GM23248 (cell line): ENCODE measurements at places on chromosomes 11 and 22. TPM values are rescaled to one million over a fixed set of nuclear protein-coding genes. Genes with fewer than 3 reads are reported as not detected.

Gene USP2
- not detected in 2 replicates for total RNA-seq

Gene GP1BB
- 7.1 and 10.2 TPM in 2 replicates for total RNA-seq

Gene SLC6A5
- not detected in 2 replicates for total RNA-seq

Gene RAB36
- total RNA-seq: 3.5 and 5.8 TPM in 2 replicates

Gene KCNK7
- total RNA-seq: not detected in 2 replicates

Gene ZNRF3
- total RNA-seq: 1.8 and 3.9 TPM in 2 replicates

Gene TALDO1
- total RNA-seq: 185 and 216 TPM in 2 replicates

Gene OR2AG1
- total RNA-seq: not detected in 2 replicates

Gene P2RX6
- 1.6 TPM in 2 replicates for total RNA-seq

Gene PRR14L
- 7.6 and 34.1 TPM in 2 replicates for total RNA-seq

Gene NEFH
- 0.51 and 0.65 TPM in 2 replicates for total RNA-seq

Gene PRDM11
- 2.3 and 3.7 TPM in 2 replicates for total RNA-seq

Gene YAP1
- total RNA-seq: 118 and 136 TPM in 2 replicates

- peak; percentile 17 for DNase-seq
These were observed 4.4 kb downstream of the ABCG4 start for GRCh38 chr11:119153049-119153818.

DNA sequence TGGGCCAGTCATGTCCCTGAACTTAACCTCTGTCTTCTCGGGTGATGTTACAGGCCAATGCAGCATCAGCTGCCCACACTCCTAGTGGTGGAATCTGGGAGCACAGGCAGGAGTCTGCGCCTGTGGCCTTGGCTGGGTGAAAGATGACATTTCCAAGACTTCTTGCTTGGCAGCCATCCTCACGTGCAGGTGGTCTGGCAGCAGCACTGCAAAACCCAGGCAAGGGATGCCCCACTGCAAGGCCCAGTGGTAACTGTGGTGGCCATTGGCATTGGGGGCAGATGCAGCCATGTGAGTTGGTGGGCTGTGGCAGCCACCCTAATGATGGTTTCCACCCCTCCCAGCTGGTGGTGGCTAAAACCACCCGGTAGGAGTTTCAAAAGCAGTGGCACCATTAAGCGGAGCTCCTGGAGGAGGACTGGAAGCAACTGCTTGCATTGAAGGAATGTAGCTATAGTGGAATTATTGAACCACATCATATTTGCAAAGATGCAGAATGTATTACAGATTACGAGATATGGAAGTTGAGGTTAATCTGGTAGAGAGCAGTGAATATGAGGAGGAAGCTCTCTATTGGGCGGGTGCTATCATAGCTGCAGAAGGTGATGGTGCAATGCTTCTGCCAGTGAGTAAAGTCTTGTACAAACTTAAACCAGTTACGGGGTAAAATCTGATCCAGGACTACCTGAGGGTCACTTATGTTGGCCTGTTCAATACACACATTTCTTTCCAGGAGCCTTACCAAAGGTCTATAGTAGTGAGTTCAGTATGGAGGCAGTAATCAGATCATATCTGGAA, 120.7 kb upstream of the TOP3B start:
- peak; percentile 26 for DNase-seq

DNA sequence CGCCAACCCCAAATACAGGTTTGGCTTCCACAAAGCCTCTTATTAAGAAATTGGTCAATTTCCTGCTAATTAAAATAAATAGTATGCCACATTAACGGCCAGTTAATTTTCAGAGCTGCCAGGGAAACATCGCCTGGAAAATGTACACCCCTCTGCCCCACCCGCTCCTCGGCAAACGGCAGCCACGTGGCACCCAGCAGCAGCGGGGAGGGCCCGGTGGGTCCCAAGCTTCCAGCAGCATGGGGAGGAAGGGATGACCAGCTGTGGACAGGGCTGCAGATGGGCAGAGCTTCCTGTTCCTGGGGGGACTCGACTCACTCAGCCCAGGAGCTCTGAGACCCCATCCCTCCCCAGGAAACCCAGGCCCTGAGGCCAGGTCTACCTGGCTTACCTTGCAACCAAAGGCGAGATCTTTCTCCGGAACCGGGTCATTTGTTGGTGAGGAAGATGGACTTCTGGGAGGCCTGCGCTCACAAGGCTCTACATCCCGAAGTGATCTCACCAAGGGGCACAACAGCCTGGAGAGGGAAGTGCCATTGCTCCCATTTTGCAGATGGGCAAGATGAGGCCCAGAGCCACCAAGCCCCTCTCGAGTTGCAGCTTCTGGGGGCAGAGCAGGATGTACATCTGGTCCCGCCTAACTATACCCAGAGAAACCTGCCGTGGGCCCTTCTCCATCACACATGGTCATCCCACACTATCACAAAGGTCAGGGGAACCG, 68.3 kb downstream of the IGLL1 start:
- no peak for DNase-seq

DNA sequence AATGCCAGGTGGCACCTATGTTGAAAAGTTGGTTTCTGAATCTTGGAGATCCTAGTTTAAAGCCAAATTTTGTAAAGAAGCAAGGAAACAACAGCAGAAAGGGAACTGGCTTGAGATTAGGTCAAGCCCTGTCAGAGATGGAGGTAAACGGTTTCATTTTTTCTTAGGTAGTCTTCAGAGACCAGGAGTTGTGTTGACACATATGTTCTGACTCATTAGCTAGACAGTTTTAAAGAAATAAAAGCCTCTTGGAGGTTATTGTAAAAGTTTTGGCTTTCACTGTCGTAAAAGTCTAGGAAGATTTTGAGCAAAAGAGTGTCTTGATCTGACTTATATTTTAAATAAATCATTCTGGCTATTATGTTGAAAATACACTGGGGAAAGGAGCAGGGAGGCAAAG, 151.5 kb upstream of the CTSC start:
- no peak for DNase-seq

DNA sequence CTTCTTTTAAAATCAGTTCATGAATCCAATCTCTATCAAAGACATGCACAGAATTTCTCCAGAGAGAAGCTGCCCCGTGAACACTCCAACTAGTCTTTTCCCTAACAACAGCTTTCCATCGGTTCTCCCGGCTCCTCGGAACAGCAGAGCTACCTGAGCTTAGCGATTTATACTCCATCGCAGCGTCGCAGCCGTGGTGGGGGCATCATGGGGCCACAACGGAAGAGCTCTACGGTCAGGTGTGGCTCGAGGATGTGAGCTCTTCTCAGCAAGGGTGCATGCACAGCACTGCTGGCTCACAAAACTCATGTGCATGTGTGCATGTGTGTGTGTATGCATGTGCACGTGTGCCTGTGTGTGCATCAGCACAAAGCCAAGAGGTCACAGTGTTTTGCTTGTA, 11.7 kb upstream of the MOB2 start:
- DNase-seq: no peak

GRCh38 chr11:94773842-94774241, 5.7 kb downstream of the AMOTL1 start:
- no peak for DNase-seq

- peak; percentile 27 for DNase-seq
These were observed 24.4 kb downstream of the METTL15 start for GRCh38 chr11:28132548-28132947.

GRCh38 chr11:71202598-71202944, 49.8 kb downstream of the SHANK2 start:
- no peak for DNase-seq

DNA sequence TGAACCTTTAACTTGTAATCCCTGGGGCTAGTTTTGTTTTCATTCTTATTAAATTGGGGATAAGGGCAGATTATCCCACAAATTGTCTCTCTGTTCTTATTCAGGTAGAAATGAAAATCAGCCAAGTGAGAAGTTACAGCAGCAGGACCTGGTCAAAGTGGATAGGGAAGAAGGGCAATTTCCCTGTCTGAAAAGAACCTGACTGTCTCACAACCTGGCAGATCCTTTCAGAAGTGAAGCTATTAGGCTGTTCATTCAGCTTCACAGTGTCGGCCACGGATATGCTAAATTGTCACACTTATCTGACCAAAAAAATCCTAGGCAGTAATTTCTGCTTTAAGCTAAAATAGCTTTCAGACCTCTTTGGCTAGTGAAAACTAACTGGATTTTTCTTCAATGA, 712.6 kb upstream of the ANO5 start:
- no peak for DNase-seq

DNA sequence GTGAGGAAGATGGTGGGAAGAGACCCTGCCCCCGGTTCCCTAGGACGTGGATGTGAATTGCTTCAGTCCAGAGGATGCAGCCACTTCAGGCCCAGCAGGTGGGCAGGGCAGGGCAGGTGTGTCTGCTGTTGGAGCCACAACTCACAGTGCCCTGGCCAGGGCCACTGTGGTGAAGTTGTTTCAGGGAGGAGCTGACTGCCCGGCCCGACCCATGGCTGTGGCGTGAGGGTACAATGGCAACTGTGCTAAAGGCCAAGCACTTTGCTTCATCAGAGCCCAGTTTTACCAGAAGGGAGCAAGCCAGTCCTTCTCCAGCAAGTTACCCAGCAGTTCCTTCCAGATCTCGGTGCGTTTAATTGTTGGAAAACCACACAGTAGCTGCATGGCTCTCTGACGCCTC, 1174.4 kb downstream of the BRD1 start:
- no peak for DNase-seq

- no peak for DNase-seq
These were observed 61.8 kb upstream of the ADA2 start for GRCh38 chr22:17281026-17281425.

DNA sequence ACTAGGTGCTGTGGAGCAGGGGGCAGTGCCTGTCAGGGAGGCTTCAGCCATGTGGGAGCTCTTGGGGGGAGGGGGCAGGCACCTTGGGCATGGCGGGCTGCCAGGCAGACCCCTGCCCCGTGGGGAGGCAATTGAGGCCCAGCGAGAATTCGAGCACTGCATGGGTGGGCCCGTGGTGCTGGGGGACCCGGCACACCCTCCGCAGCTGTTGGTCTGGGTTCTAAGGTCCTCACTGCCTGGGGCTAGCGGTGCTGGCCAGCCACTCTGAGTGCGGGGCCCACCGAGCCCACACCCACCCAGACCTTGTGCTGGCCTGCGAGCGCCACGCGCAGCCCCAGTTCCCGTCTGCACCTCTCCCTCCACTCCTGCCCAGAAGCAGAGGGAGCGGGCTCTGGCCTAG, 835.5 kb upstream of the CNTN5 start:
- DNase-seq: no peak

DNA sequence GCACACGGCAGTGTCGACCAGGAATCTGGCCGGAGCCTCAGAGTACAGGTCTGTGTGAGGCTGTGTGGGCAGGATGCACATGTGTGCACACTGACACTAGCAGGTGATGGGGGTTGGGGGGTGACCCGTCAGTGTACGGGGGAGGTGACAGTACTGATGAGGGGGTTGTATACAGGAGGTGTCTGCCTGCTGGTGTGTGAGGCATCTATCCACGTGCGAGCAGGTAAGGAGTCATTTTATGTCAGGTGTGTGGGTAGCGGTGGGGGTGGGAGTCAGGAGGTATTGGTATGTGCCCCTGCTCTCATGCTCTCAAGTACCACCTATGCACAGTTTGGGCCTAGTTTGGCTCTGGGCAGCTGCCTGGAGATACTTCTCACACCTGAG, 4.5 kb upstream of the PHRF1 start:
- DNase-seq: no peak

DNA sequence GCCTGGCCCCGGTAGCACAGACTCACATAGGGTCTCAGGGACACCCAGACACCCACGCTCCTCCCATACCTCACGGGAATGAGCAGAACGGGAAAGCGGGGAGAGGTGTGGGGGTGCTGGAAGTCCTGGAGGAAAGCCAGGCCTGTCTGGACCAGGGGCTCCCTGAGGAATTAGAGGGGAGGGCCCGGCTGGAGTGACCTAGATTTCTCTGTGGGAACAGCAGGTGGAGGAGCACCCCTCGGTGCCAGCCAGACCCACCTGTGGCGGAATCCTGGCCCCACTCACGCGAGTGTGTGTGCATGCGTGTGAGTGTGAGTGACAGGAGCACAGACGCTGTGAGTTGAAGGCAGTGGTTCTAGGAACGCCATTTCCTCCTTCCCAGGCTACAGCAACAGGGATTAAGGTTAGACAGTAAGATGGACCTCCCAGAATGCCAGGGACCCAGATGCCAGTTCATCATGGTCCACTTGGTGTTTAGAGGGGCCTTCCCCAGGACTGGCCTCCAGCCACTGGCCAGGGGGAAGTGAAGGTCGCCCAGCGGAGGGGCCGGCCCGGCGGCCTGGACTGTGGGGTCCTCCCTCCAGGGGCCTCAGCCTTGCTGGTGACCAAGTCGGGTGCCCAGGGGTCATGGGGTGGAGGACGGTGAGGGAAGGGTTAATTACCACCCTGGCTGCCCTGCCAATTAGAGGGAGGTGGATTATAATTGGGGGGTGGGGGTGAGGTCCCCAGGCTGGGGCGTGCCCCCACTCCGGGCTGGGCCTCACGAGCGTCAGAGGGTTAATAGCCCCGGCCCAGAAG, 1.0 kb downstream of the PKP3 start:
- no peak for DNase-seq

GRCh38 chr11:69646493-69647389, 5.8 kb downstream of the CCND1 start:
- DNase-seq: peak; percentile 46

DNA sequence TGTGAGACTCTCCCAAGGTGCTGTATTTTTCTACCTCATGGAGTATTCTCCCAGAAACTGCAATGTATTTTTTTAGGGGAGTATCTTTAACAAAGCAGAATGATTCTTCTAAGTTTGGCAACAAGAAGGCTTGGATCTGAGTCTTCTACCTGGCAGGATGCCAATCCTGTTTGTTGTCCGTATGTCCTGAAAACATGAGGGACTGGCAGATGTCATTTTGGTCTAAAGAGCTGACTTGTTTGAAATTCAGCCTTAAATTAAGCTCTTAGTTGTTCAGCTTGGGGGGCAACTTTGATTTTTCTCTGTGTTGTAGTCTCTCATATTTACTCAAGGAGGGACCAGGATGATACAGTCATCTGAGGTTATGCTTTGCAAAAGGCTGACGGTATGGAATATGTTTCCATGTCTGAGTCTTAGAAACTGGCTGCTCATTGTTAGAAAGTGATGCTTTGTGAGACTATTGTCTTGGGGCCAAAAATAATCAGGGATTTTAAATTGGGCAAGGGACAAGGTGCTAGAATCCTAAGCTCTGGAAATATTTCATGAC, 9.3 kb downstream of the MRPL16 start:
- no peak for DNase-seq

DNA sequence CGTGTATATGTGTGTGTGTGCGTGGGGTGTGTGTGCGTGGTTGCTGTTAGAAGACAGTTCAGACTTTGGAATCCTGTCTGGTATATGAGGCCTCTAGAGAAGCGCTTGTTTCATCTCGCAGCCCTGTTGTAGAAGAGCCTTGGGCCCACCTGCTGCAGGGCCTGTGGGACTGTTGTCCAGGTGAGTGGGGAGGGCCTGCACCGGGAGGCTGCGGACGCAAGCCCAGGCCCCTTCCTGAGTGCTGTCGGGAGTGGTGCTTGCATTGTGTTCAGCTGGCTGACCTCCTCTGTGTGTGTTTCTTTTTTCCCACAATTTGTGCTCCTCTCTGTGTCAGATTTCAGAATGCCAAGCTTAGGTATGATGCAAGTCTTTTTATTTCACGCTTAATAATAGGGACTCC, 128.4 kb downstream of the TBC1D22A start:
- no peak for DNase-seq

- DNase-seq: no peak
These were observed 78.8 kb downstream of the LIF start for GRCh38 chr22:30167734-30168133.

DNA sequence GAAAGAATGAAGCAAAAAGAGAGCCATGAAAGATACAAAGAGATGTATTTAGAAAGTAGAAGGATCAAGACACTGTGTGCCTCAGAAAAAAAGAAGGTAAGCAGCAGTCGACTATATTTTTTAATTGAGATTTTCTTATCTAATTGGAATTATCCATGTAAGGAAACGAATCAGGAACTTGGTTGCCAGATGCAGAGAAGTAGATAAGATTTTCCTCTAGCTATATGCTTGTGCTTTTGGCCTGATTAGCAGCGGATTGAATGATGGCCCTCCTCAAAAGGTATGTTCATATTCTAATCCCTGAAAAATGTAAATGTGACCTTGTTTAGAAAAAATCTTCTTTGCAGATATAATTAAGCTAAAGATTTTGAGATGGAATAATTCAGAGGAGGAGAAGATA, 43.9 kb upstream of the CARD18 start:
- no peak for DNase-seq
